Mesenchymal stem cell (in vitro differentiated cells and primary cell): ENCODE measurements at places on chromosomes 4 and X.

DNA sequence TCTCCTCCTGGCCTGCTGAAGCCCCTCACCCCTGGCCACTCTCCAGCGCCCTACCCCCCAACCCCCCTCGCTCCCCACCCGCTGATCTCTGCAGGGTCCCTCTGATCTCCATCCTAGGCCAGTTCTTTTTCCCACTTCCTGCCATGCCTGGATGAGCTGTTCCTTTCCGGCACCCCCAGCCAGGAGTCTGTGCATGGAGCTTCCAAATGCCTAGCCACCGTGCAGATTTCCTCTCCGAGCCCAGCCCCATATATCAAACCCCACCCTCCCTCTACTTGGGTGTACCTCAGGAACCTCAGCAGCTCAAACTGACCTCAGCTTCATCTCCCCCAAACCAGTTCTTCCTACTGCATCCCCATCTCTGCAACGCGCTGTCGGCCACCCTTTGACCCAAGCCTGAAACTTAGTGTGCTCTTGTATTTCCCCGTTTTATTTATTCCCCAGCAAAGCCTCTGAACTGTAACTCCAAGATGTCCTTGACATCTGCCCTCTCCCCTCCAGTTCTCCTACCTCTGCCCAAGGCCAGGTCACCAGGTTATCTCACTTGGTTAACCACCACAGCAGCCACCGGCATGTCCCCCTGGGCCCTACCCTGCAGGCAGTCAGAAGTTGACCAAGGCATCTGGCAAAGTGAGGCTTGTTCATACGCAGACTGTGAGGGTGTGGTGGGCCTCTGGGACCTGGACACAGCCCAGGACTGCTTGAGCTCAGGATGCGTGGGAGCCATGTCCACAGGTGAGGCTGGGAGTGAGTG lies 194.9 kb upstream of the PSAPL1 start:
- no peak for DNase-seq

GRCh38 chrX:139094671-139095592 lies 383.4 kb upstream of the FGF13 start:
- no peak for DNase-seq

GRCh38 chr4:173218411-173219125 lies 50.0 kb downstream of the GALNT7 start:
- peak; percentile 54 for DNase-seq

- DNase-seq = no peak
Observed at GRCh38 chr4:173194157-173194556, 25.5 kb downstream of the GALNT7 start.

DNA sequence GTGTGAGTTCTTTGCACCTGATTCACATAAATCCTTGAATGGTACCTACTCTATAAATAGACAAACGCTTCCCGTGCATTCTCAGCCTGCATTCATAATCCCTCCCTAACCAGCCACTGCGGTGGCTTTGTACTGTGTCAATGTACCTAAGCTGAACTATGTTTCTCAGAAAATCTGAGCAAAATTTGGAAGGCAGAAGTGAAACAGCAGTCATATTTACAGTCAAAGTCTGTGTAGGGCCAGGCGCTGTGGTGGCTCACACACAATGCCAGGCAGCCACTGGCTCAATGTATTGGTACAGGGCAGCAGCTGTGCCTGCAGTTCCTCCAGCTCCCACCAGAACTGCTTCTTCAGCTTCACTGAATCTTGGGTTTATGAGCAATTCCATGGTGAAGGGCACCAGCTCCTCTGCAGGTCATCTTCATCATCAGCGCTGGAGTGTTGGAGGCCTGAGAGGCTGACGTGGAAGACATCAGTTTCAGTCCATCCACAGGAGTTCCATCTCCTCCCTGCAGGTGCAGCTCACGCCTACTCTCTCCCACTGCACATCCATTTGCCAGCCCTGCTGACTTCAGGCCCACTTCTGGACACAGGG lies 32.3 kb upstream of the IRF2 start:
- peak; percentile 10 for DNase-seq

- no peak for DNase-seq
Observed at GRCh38 chr4:86026720-86027119, 333.1 kb downstream of the MAPK10 start.

GRCh38 chr4:152962150-152962549 lies 26.0 kb downstream of the FHDC1 start:
- no peak for DNase-seq

- no peak for DNase-seq
Observed at GRCh38 chr4:1086011-1086410, 27.4 kb downstream of the RNF212 start.

DNA sequence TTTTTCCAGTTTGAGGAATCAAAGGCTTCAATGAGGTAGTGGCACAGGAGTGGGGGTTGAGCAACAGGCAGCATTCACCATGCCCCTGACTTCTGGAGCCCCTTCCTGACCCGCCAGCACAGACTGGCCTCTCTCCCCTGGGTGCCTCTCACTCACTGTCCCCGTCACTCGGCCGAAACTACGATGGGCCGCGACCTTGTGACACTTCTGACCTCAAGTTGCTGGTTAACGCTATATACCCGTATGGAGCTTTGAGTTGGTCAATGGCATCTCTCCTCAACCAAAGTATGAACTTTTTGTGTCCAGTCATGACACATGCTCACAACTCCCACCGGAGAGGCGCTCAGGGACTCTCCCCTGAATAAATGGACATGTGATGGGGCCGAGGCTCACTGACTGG lies 72.1 kb downstream of the IRF2 start:
- DNase-seq = no peak

- DNase-seq = no peak
Observed at GRCh38 chr4:8326206-8326605, 56.7 kb downstream of the HTRA3 start.

- DNase-seq = no peak
Observed at GRCh38 chrX:25941087-25941486, 197.1 kb upstream of the MAGEB18 start.
